ENCODE measurements at places on chromosomes 12 and 14.

GRCh38 chr12:51855586-51856428 lies 7.3 kb upstream of the FIGNL2 start:
- no peak for DNase-seq

DNA sequence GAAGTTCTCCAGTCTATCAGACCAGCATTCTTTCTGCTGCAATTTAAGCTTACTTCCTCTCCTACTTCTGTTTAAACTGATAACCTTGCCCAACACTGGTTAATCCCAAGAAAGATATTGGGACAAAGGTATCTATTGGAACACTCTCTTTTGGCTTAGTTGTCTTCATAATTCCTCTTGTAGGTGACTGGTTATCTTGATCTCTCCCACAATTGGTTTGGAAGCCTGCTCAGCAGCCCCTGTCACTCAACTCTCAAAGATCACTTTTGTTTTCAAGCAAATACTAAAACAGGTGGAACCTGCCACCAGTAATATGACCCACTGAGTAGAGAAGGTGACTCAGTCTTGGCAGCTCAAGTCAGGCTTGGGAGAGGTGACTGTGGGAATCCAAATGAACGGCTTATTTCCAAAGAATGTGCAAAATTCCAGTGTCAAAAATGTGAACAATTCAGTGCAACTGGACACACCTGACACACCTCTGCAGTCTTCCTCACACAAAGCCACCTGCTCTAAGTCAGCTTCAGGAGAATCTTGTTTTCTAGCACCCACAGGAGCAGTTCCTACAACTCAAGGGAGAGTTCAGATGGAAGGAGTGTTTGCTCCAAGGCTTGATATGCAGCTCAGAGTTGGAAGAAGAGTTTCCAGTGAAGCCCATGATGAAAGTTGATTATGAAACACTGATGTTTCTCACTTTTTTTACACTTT lies 83.2 kb upstream of the SLC38A2 start:
- DNase-seq: no peak

GRCh38 chr14:22096514-22096895 lies 422.9 kb upstream of the OR4E1 start:
- DNase-seq: no peak

- DNase-seq: no peak
Measured at GRCh38 chr14:71592361-71592760, 339.9 kb upstream of the RGS6 start.

DNA sequence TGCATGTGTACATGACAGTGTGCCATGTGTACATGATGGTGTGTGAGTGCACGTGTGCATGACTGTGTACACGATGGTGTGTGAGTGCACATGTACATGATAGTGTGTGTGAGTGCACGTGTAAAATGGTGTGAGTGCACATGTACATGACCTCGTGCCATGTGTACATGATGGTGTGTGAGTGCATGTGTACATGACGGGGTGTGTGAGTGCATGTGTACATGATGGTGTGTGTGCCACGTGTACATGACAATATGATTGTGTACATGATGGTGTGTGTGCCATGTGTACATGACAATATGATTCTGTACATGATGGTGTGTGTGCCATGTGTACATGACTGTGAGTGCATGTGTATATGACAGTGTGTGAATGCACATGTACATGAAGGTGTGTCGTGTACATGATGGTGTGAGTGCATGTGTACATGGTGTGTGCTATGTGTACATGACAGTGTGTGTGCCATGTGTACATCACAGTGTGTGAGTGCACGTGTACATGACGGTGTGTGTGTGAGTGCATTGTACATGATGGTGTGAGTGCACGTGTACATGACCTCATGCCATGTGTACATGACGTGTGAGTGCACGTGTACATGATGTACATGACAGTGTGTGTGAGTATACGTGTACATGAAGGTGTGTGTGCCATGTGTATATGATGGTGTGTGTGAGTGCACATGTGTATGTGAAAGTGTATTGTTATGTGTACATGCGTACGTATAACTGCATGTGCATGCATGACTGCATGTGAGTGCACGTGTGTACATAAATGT lies 46.3 kb downstream of the FBRSL1 start:
- no peak for DNase-seq

DNA sequence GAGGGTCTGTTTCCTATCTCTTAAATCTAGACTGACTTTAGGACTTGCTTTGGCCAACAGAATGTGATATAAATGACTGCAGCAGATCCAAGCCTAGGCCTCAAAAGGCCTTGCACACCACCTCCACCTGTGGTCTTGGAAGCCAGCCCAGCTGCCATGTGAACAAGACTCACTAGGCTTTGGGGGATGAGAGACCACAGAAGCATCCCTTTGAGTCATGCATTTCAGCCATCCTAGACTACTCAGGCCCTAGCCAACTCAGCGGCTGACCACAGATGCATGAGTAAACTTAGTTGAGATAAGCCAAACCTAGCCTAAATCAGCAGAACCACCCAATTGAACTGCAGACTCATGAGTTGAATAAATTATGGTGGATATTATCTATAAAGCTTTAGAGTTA lies 87.7 kb downstream of the KCNH5 start:
- no peak for DNase-seq

- no peak for DNase-seq
Measured at GRCh38 chr14:66824251-66824650, 316.3 kb downstream of the GPHN start.

- DNase-seq: peak; percentile 52
Measured at GRCh38 chr12:121781484-121781997, 11.9 kb downstream of the RHOF start.

DNA sequence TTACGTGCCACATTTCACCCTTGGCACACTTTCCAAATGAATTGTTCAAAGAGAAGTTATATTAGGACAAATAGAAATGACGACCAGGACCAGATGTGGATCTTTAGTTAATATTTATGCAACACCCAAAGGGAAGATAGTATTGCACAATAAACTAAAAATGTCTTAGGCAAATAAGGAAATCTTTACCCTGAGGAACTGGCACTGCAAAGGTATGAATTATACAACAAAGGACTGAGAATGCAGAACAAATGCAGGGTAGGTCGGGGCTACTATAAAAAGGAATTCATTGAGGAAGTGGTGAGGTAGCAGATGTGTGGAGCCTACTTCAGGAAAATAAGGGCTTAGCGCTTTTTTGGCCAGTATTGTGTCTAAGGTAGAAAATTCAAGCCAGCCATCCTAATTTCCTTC lies 3.9 kb upstream of the TMTC2 start:
- DNase-seq: no peak

DNA sequence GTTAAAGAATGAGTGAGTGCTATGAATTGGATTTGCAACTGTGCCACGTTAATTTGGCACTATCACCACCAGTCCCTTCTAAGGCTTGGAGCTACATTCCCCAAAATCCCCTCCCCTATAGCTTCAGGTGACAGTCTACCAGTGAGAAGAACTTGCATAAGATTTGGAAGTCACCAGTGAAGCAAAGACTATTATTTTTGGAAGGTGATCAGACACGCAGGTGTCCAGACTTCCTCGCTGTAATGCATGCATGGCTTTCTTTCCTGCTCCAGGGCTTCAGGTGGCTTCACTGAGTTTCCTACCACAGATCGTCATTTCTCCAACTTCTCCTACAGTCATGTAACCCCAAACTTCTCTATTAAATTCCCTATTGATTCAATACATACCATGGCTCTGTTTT lies 61.4 kb downstream of the SLC41A2 start:
- DNase-seq: no peak

DNA sequence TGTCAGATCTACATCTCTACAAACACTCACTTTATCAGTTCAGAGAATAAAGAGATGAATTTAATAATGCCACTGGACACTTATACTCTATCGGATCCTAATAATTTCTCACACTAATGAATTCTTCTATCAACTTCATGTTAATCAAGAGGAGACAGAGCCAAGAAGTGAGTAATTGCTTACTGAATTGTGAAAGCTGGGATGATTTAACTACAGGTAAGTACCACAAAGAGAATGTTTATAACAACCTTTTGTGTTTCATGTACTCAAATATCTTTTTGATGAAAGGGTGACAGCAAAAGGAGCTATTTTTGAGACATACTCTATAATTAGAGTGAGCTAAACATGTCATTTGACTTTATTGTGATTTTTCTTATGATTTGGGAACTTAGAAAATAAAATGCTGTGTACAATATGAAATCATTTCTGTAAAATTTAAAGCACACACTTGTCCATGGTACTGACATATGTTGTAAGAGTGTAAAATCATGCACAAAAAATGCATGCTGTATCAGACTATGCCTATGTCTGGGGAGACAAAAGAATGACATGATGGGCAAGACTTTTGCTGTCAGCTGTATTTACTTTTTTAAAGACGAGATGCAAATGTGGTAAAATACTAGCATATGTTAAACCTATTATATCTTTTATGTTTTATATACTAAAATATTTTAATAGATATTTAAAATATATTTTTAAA lies 361.2 kb downstream of the CCER1 start:
- no peak for DNase-seq

DNA sequence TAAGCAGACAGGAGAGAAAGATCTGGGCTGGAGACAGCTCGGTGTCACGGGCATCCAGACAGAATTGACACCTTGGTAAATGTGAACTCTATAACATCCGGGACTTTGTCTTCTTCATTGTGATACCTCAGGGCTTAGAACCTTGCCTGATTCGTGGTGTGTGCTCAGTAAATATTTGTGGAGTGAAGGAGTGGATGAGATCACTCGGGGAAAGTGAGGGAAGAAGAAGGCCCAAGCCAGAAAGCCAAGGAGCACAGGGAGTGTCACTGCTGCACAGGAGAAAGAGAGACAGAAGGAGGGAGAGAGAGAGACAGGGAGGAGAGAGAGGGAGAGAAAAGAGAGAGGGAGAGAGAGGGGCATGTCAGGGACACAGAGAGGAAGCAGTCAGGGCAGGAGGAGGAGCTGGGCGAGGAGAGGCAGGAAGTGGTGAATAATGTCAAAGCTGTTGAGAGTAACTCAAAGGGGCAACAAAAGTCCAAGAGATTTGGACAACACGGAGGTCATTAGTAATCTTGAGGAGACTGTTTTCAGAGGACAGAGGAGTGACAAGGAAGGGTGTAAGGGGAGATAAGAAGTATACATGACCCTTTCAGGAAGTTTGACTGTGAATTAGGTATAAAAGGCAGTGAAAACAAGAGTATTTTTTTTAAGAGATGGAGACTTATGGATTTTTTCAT lies 141.6 kb upstream of the MAX start:
- DNase-seq: no peak

GRCh38 chr14:57018065-57018464 lies 207.8 kb upstream of the OTX2 start:
- no peak for DNase-seq

GRCh38 chr12:114823724-114824123 lies 139.7 kb upstream of the TBX3 start:
- no peak for DNase-seq

- no peak for DNase-seq
Measured at GRCh38 chr14:48725051-48725734, 861.0 kb downstream of the RPS29 start.

- DNase-seq: peak; percentile 6
Measured at GRCh38 chr14:56294128-56294527, 175.9 kb downstream of the PELI2 start.

DNA sequence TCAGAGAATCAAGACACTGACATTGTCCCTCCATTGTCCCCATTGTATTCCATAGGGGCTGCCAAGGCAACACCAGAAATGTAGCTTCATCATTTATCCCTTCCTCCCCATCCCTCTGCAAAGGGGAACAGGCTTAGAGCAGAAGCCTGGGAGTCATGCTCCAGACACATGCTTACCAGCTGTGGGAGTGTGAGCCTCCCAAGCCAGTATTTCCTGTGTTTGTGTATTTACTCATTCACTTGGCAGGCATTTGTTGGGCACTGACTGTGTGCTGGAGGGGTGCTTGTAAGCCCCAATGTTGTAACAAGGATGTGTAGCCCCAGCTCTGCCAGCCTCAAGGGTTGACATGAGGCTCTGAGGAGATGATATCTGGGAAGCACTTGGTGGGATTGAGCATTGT lies 46.0 kb upstream of the TCL1A start:
- DNase-seq: no peak

GRCh38 chr14:35213143-35213788 lies 78.9 kb upstream of the PSMA6 start:
- no peak for DNase-seq

Measured in germinal center (tissue), 1 donor.